ENCODE measurements at places on chromosomes 2 and 18.

DNA sequence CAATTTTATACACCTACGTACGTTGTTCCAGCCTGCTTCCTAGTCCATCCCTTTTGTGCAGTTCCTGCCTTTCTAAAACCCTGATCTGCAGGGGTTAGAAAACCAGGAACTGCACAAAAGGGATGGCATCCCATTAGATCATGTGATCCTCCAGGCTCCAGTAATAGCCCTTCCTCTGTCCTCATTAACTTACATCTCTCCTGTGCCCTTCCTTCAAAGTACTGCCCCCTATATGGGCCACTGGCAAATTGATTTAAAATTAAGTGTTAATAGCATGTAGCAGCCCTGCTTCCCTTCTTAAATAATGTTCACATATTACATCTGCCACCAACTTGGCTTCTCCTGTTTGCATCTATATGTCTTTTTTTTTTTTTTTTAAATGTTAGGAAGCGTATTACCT, 61.3 kb upstream of the NXPH2 start:
- DNase-seq = no peak

- no peak for DNase-seq
These were observed 43.4 kb downstream of the MRO start for GRCh38 chr18:50776383-50776782.

- DNase-seq = no peak
These were observed 20.2 kb downstream of the CHRNA1 start for GRCh38 chr2:174744111-174744510.

DNA sequence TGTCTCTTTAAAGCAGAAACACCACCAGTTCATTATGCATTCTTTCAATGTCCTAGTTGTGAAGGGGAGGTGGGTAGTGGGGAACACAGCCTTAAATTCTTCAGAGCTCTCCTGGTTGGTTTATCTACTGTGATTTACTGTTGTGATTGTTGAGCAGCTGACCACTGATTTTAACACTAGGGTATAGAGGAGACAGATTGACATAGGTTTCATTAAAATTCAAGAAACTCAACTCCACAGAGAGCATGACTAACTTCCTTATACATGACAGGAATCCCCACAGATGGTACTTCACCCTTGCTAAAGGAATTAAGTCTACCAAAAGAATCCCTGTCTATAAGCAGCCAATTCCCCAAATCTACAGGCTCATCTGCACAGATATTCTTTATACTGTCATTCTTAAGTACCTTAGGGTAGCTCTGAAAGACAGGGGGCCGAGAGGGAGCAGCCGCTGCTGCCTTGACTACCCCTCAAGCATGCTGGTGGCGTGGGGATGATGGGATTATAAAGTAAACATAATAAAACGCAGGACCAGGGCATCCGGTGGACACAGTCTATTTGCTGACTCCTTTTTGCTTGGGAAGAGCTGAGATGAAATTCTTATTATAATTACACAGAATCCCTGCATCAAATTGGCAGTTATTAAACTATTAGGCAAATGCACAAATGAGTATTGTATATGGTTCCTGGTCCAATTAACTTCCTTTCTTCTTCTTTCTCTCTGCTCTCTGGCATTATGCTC, 1377.6 kb upstream of the PIK3C3 start:
- no peak for DNase-seq

GRCh38 chr2:85998071-85998991, 107.4 kb downstream of the POLR1A start:
- DNase-seq = no peak

DNA sequence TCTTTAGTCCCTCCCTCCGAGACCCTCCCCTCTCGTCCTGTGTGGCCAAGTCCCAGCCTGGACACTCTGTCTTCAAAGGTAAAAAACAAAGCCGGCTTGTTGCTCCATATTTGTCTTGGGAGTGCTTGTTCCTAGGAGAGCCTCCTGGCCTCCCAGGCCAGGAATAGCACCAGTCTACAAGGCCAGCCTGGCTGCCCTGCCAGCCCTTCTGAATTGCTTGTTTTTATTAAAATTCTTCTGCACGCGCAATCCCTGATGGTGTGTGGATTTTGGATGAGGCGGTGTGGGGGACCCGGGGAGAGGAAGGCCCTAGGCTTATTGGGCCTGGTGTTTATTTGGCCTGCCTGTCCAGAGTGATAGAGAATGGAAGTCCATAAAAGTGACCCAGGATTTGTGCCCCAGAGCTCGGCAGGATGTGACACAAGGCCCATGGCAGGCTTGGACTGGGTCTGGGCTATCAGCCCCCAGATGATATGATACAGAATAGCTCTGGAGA, 297.3 kb downstream of the CYP26B1 start:
- DNase-seq = no peak

Measured in germinal center (tissue), 1 donor.